Omental fat pad (tissue), 4 donors: ENCODE measurements at places on chromosomes 16 and 17. TPM values are rescaled to one million over a fixed set of nuclear protein-coding genes. Genes with fewer than 3 reads are reported as not detected.

SHISA6 gene
- 0.36 TPM for total RNA-seq

CHST6 gene
- total RNA-seq: not detected

MGAT5B gene
- not detected for total RNA-seq

HSF4 gene
- 32.9 TPM for total RNA-seq

NPIPA8 gene
- 15.8 TPM for total RNA-seq

DNA sequence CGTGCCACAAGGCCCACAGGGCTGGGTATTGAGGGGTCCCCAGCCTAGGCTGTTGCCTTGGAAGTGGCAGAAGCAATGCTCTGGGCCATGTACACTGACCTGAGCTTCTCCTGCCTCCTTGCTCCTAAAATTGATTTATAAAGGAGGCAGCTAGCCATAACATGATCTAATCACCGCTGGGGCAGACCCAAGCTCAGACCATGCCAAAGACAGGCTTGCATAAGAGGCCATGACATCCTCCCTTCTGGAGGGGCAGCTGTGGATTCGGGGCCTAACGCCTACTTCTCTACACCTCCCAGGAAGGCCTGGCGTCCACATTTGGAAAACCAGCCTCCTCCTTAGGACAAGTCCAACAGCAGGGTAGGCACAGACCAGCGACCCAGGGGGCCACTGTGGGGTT lies 12.3 kb downstream of the HSD11B2 start:
- DNase-seq: no peak

- no peak for DNase-seq
Observed at GRCh38 chr16:24255456-24256371, at the start of gene CACNG3. Gene CACNG3 (plus strand): TSS chr16:24256335. CDS start chr16:24256755, 420 bp downstream.

DNA sequence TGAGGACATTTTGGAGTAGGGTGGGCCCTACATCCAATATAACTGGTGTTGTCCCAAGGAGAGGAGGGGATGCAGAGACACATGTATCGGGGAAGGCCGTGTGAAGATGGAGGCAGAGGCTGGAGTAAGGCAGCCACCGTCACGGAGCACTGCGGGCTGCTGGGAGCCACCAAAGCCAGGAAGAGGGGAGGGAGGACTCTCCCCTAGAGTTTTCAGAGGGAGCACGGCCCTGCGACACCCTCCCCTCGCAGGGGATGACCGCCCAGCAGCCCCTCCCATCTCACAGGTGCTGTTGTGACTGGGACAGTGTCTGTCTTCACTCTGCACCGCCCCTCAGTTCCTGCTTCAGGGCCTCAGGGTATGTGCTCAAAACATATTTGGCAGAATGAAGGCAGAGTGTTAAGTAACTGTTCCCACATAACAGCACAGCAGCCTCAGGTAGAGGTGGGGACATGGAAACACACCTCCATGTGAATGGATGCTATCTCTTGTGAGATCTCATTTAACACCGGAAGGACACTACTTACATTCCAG lies 82.2 kb downstream of the RBFOX3 start:
- DNase-seq: no peak

GRCh38 chr16:56298116-56298515 lies 106.8 kb downstream of the GNAO1 start:
- DNase-seq: no peak

DNA sequence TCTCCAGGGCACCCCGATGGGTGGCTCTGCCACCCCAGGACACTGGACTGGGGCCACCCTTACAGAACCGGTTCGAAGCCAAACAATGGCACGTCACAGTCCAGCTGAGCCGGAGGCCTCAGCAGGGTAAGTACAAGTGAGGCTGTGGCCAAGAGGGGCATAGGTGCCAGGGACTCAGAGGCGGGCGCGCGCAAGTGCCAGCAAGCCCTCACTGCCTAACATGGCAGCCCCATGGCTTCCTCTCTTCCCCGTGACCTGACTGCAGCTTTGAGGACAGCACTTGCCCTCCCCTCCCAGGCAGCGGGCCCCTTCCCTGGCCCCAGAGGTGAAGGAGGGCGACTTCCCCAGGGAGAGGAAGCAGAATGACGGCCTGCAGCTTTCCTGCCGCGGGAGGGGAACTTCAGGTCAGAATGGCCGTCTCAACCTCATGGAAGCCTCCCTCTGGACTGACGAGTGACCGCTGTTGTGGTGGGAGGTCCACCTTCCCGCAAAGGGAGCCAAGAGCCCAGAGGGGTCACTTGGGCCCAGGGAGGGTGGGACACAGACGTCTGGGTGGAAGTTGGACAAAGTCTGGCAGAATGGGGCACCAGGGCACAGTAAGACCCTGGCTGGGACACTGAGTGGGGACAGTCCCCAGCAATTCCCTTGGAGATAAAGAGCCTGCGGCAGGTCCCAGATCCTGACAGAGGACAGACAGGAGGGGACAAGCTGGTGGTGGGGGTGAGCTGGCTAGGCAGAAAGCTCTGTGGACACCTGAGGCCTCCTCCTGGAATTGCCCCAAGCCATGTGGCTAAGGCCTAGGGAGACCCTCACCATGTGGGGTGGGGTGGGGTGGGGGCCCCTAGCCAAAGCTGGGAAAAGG lies 52.1 kb upstream of the TOB1 start:
- DNase-seq: no peak

GRCh38 chr16:23227529-23227928 lies 45.0 kb downstream of the SCNN1G start:
- no peak for DNase-seq

DNA sequence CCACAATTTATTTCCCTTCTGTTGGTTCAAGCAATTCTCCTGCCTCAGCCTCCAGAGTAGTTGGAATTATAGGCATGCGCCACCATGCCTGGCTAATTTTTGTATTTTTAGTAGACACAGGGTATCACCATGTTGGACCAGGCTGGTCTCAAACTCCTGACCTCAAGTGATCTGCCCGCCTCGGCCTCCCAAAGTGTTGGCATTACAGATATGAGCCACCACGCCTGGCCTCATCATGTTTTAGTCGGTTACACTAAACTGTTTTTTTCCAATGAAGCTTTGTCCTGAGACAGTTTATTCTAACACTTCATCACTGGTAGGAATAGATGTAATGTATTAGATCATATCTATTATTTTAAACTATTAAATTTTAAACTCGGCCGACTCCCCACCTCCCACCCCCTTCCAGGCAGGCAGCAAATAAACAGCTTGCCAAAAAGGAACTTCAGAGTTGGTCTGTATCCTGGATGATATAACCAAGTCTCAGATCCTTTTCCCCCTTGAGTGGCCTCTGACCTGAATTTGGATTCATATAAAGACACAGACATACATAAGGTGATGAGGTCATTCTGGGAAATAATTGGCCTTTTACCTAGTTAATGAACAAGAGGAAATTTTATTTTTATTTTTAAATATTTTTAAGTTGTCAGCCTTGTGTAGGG lies 18.4 kb upstream of the CORO6 start:
- no peak for DNase-seq

DNA sequence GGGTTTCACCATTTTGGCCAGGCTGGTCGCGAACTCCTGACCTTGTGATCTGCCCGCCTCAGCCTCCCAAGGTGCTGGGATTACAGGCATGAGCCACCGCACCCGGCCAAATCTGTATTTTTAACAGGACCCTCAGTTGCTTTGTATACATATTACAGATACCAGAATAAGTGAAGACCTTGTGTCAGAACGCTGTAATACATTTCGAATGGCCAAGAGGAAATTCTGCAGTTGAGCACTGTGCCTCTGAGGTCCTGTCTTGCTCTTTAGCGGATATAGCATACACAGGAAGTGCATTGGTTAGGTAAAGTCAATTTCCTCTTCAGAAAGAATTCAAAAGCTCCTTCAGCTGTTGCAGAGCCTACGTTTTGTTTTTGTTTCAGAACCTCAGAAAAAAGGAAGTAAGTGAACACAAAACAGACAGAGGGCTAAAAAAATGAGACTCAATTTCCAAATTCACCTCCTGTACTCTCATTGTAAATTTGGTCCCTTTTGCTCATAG lies 15.7 kb downstream of the CRLF3 start:
- DNase-seq: no peak

DNA sequence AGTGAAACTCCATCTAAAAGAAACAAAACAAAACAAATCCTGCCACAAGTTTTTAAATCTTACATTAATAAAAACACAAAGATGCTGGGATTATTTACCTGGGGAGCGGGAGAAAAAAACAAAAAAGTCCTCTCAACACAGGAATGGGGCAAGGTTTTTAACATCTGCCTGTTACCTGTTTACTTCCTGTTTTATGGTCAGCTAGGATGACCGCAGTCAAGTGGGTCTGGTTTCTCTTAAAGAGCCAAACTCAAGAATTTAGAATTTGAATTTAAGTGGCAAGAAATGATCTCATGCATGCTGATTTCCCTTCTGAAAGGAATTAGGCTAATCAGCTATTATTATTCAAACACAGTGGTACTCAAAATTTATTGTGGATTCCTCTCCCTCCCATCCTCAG lies 39.7 kb upstream of the TBC1D3K start:
- no peak for DNase-seq

GRCh38 chr16:27547851-27548250 lies 1.9 kb downstream of the GTF3C1 start:
- DNase-seq: no peak
